ENCODE measurements at places on chromosomes 4 and X.
A peak's percentile ranks its signal among the peaks of the same experiment; 100 is the strongest.

- no peak for DNase-seq
Measured at GRCh38 chr4:19947349-19947748, 304.4 kb upstream of the SLIT2 start.

GRCh38 chr4:171031338-171031737 lies 781.9 kb upstream of the GALNTL6 start:
- no peak for DNase-seq

- peak; percentile 2 for DNase-seq
Measured at GRCh38 chr4:54942721-54943120, 182.7 kb downstream of the KDR start.

- DNase-seq: no peak
Measured at GRCh38 chr4:149785696-149786431, 29.8 kb downstream of the IQCM start.

DNA sequence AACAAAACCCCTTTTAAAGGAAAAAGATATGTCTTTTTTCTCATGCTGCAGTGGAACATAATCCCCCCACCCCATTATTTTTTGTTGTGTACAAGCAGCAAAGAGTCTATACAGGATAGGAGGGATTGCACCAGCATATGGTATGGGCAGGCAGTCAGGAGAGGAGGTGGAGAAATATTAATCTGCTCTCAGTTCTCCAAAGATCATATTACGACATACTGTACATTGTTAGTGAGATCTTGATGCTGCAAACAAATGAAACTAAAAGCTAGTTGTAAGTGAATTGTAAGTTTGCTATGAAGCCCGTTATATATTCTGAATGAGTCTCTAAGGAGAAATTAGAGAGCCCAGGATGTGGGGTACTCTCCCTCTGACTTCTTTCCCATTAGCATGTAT lies 75.3 kb downstream of the RAPGEF2 start:
- no peak for DNase-seq

GRCh38 chr4:151025759-151026158 lies 10.7 kb upstream of the LRBA start:
- no peak for DNase-seq

- no peak for DNase-seq
Measured at GRCh38 chr4:176377780-176378179, 58.0 kb downstream of the SPCS3 start.

Data from activated T-helper 1 cell treated with anti-CD3 and anti-CD28 coated beads, Interleukin-2, amount 50 U/mL, for 16 hours (primary cell).